ENCODE measurements at places on chromosomes 16 and 17.

- H3K27me3 ChIP-seq, result no peaks in the 10 kb centered on the region
- H3K4me1 ChIP-seq, result no peaks in the 10 kb centered on the region
- no peaks in the 10 kb centered on the region for H3K36me3 ChIP-seq
- H3K27ac ChIP-seq, result no peak overlapping the region
- no peak for DNase-seq
These were observed 14.9 kb downstream of the CMTM4 start for GRCh38 chr16:66681676-66682075.

DNA sequence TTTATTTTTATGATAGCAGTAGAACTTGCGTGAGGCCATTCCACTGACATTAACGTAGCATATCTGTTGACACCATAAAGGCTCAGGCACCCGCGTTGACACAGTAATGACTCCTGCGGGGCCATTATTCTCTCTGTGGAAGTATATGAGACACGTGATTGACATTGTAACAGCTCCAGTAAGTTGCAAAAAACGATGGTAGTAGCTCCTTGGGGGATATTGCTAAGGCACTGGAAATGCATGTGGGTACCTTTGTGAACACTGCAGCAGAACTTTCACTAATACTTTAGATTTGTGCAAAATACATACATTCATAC, 918.8 kb upstream of the CDH8 start:
- no peak for DNase-seq
- H3K4me1 ChIP-seq, result no peaks in the 10 kb centered on the region
- H3K27ac ChIP-seq, result no peak overlapping the region
- H3K36me3 ChIP-seq, result no peaks in the 10 kb centered on the region

DNA sequence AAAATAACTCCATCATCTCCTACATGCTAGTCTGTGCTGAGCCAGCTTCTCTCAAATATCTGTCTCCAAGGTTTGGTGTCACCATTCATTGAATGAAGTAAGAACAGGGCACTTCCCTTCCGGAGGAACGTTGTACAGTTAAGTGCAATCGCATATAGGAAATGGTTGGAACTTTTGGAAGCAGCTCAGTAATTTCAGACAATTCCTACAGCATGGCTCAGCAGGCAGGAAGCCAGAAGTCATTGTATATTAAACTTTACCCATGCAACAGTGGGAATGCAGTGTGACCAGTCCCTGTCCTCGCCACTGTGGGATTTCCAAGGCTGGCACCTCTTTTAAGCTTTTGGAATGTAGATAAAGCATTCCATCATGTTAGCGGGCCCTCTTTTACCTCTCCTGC, 51.1 kb upstream of the MYH2 start:
- H3K36me3 ChIP-seq, result no peaks in the 10 kb centered on the region
- DNase-seq, result no peak
- 0 out of 2 replicates have a peak, but pooled peaks cover 2% of the 10 kb centered on the region for H3K27me3 ChIP-seq
- H3K4me3 ChIP-seq, result no peak overlapping the region
- H3K27ac ChIP-seq, result no peak overlapping the region

- H3K4me3 ChIP-seq, result no peak overlapping the region
- peaks cover 66% of the 10 kb centered on the region for H3K36me3 ChIP-seq
- H3K27ac ChIP-seq, result no peak overlapping the region
- DNase-seq, result no peak
- H3K27me3 ChIP-seq, result no peaks in the 10 kb centered on the region
These were observed 34.4 kb upstream of the ENDOV start for GRCh38 chr17:80380555-80381002.

GRCh38 chr17:55518510-55518909, 7.3 kb upstream of the SMIM36 start:
- no peaks in the 10 kb centered on the region for H3K4me1 ChIP-seq
- peaks cover 19% of the 10 kb centered on the region for H3K27me3 ChIP-seq
- H3K27ac ChIP-seq, result no peak overlapping the region
- no peaks in the 10 kb centered on the region for H3K36me3 ChIP-seq
- H3K4me3 ChIP-seq, result no peak overlapping the region
- DNase-seq, result no peak

DNA sequence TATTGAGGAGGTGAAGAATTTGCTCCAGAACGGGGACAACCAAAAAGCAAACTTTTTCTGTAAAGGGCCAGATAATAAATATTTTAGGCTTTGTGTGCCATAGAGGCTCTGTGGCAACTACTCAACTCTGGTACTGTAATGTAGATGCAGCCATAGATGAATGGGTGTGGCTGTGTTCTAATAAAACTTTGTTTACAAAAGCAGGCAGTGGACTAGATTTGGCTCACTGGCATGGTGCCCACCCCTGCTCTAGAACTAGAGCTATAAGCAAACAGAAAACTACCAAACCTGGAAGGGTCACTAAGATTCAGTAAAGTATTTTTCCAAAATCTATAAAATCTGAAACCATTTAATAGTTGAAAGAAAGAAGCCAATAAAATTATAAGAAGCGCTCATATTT, 24.6 kb upstream of the SMURF2 start:
- no peaks in the 10 kb centered on the region for H3K36me3 ChIP-seq
- H3K4me3 ChIP-seq, result no peak overlapping the region
- no peak overlapping the region for H3K27ac ChIP-seq

GRCh38 chr17:71580220-71580619, 540.6 kb upstream of the SOX9 start:
- no peak for DNase-seq
- H3K27me3 ChIP-seq, result no peaks in the 10 kb centered on the region
- H3K4me1 ChIP-seq, result no peaks in the 10 kb centered on the region
- no peak overlapping the region for H3K27ac ChIP-seq
- no peak overlapping the region for H3K4me3 ChIP-seq

- no peaks in the 10 kb centered on the region for H3K36me3 ChIP-seq
- no peaks in the 10 kb centered on the region for H3K27me3 ChIP-seq
- H3K4me1 ChIP-seq, result no peaks in the 10 kb centered on the region
- DNase-seq, result no peak
- no peak overlapping the region for H3K4me3 ChIP-seq
These were observed 37.7 kb downstream of the DNAH2 start for GRCh38 chr17:7755095-7755890.

DNA sequence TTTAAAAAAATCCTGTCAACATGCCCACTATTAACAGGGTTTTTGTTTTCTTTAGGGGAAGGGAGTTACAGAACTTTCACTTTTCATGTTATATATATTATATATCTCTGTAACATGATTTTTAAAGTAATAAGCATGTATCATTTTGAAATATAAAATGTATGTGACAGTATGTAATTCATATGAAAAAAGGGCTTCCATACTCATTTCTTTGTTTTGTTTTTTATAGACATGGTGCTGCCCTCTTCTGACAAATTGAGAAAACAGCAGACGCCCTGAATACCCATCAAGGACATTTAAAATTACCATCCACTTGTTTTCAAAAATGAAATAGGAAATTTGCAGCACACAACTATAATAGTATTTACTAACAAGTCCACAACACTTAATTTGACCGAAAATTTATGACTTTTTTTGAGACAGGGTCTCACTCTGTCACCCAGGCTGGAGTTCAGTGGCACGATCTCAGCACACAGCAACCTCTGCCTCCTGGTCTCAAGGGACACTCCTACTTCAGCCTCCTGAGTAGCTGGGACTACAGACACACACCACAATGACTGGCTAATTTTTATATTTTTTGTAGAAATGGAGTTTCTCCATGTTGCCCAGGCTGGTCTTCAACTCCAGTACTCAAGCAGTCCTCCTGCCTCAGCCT, 30.4 kb downstream of the CFDP1 start:
- no peak for DNase-seq
- H3K4me3 ChIP-seq, result no peak overlapping the region
- no peaks in the 10 kb centered on the region for H3K27me3 ChIP-seq
- no peaks in the 10 kb centered on the region for H3K4me1 ChIP-seq
- H3K36me3 ChIP-seq, result no peaks in the 10 kb centered on the region
- no peak overlapping the region for H3K27ac ChIP-seq
